ENCODE measurements at places on chromosomes 2 and 18.

DNA sequence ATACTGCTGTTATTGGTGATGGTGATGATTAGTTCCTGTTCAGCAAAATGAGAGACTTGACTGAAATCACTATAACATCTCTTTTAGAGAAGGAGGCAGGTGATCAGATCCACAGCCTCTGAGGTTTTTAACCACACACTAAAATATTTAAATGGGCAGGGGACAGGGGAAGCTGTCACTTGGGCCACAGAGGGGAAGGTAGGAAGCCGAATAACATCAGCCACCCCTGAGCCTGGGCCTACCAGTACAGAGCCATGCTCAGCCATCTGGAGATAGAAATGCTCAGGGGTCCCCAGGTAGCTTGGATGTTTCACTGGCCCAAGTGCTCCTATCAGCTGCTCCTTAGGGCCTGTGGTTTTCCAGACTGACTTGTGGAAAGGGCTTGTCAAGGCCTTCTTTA, 122.3 kb downstream of the MRO start:
- DNase-seq, result no peak

DNA sequence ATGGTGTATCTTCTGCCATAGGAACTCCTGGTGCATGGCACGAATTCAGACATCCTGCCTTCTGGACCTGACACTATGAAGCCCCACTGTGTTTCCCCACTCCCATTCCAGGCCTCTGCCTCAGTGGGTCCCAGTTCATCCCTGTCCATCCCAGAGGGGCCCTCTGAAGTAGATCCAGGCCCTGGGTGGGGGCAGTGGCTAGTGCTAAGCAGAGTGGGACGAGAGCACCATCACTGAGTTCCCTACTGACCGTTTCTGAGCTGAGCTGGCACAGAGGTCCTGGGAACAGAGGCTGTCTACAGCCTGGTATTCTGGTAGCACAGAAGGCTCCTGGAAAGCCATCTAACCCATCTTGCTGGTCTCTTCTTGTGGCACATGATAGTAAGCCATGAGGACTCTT, 54.0 kb downstream of the ATOH8 start:
- DNase-seq, result no peak

DNA sequence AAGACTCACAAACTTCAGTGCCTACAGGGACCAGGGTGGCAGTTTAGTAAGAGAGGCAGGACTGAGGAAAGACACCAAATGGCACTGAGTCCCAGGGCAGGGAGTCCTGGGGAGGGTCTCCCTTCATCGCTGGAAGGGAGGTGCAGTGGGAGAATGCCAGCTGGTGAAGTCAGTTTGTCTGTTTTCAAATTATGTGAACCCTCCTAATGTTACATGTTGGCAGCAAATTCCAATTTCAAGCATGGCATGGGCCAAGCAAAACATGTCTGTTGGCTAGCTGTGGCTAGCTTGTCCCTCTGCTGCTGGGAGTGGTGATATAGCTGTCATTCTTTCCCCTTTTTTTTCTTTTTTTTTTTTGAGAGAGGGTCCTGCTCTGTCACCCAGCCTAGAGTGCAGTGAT, 55.9 kb upstream of the HAAO start:
- DNase-seq, result no peak

GRCh38 chr2:98823196-98824170, 92.6 kb upstream of the MGAT4A start:
- DNase-seq, result no peak

- DNase-seq, result no peak
Observed at GRCh38 chr2:82256983-82257632, 1952.6 kb upstream of the LRRTM1 start.

GRCh38 chr2:210389856-210390255, 74.9 kb upstream of the MYL1 start:
- no peak for DNase-seq

DNA sequence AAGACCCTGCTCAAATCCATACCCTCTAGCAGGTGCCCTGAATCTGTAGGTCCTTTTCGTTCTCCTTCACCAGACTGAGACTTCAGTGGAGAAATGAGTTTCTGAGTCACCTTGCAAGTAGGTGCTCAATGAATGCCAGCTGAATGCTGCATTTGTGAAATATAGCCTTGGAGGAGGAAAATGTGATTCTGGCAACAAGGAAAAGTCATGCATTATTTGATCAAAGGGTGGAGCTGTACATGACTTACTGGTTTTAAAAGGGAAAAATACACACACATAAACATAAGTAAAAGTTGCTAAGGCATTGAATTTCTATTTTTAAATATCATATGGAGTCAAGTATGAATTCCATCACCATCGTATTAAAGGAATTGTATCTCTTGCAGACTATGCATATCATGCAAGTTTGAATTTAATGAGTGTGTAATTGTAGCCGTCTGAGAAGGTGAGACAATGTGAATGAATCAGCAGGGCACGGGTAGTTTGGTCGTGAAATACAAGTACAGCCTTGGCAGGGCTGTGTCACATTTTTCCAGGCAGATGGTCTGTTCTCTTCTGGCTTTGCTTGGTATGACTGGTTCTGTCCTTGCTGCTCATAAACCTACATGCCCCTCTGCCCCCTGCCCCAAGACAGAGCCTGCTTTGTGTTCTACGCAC, 160.8 kb downstream of the COL6A3 start:
- no peak for DNase-seq

- DNase-seq, result no peak
Observed at GRCh38 chr2:102620332-102620731, 979 bp downstream of the SLC9A2 start.

- no peak for DNase-seq
Observed at GRCh38 chr2:201779901-201780673, 646 bp downstream of the ALS2 start.

DNA sequence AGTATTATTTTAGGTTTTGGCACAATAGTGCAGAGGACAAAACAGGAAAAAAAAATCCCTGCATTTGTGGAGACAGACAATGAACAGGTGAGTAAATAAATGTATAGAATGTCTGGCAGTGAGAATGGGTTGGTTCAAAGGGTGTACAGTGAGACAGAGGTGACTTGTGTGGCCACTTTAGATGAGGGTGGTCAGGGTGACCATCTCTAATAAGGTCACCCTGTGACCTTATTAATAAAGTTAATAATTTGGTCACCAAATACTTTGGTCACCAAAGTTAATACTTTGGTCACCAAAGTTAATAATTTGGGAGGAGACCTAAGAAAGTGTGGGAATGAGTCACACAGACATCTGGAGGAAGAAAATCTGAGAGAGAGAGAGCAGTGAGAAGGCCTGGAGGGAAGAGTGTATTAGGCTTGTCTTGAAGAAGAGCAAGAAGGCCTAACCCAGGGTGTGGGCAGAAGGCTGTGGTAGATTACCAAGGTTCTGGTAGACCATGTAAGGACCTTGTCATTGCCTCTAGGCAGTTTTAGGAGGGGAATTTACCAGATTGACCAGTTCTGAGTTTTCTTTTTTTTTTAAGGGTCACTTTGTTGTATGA, 1368.4 kb upstream of the CELF4 start:
- no peak for DNase-seq

GRCh38 chr18:70998490-70998889, 709.6 kb downstream of the SOCS6 start:
- no peak for DNase-seq

DNA sequence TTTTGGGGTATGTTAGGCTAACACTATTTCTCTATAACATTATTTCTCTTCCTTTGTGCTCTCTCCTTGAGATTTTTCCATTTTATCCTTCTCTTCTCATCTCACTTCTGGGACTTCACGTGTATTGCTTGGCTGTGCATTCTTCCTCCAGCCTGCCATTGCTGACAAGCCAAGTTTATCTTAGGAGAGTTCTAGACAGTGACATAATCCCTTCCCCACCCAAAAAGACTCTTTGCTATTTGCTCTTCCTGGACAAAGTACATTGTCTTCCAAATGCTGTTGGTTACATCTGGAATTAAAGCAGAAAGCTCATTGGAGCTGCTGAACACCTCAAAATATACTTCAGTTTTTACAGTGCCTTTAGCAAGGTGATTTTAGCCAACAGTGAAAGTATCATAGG, 8.9 kb downstream of the TSPYL6 start:
- DNase-seq, result no peak

DNA sequence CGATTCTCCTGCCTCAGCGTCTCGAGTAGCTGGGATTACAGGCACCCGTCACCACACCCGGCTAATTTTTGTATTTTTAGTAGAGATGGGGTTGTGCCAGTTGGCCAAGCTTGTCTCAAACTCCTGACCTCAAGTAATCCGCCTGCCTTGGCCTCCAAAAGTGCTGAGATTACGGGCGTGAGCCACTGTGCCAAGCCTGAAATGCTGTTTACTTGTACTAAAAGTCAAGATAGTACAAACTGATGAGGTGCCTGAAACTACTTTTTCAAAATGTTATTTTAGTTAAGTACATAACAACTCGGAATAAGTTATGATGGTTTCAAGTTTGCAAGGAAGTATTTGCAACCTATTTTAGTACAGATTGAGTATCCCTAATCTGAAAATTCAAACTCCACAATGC, 85.7 kb downstream of the CEP192 start:
- DNase-seq, result no peak

- no peak for DNase-seq
Observed at GRCh38 chr2:72755647-72756423, 70.0 kb downstream of the EXOC6B start.

DNA sequence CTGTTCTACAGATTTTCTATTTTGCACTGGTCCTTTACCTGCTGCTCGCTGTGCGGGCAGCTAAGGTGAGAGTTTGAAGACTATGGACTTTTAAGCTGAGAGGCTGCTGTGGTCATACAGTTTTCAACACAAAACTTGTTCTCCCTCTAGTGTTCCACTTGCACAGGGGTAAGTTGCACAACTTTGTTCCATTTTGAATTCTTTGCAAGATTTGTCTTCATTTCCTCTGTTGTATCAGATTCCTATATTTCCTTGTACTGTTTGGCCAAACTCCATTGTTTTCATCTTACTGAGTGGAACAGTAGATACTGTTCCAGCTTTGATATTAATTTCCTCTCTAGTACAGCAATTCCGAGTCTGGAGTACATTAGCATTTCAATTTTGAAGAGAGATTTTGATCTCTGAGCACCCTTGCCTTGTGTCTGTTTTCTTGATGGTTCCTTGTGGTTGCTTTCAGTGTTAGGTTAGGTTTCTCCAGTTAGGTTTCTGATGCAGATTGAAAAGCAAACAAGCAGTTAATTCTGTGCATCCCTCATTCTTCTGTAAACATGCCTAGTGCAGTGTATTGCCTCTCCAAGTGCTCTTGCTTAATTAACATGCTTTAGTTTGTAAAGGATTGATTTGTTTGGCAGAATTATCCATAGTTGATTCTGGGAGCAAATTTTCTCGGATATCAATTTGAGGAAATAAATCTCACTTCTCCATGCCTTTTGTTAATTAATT, 188.8 kb downstream of the PTPRM start:
- DNase-seq, result no peak

GRCh38 chr18:21112543-21113105, 1.0 kb upstream of the ROCK1 start:
- no peak for DNase-seq

GRCh38 chr2:174787487-174788205, 23.4 kb upstream of the CHRNA1 start:
- DNase-seq, result no peak

DNA sequence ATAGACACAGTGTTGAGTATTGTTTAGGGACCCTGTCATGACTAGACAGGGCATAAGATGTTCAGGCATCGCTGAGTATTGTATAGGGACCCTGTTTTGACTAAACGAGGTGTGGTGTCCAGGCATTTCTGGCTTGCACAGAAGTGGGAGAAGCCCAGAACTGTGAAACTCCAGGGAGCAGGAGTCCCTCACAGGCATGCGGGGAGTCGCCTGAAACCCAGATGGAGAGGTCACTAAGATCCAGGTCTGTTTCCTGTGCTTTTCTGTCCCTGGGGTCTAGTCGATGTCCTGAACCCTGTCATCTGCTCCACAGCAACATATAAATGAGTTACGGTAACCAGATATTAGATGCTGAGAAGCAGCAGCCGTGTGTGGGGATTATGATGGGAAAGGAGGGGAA, 469.0 kb upstream of the SALL3 start:
- no peak for DNase-seq

GRCh38 chr2:63665846-63666475, 77.2 kb downstream of the MDH1 start:
- no peak for DNase-seq

- no peak for DNase-seq
Observed at GRCh38 chr2:104788742-104789455, 65.0 kb upstream of the POU3F3 start.

DNA sequence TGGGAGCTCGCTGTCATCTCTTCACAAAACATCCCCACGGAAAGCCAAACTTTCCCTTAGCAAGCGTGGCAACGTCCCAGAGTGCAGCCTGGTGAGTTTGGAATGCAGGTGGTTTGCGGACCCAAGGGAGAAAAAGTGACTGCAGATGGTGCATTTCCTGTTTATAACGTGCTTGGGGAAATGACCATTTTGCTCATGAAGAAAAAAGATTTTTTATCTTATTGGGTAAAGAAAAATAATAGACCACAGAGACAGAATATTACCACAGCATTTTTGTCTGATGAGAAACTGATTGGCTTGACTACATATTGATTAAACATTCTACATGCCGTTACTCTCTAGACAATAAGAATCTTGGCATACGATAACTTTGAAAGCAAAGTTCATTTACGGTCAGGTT, 136.5 kb downstream of the COPS8 start:
- DNase-seq, result no peak

DNA sequence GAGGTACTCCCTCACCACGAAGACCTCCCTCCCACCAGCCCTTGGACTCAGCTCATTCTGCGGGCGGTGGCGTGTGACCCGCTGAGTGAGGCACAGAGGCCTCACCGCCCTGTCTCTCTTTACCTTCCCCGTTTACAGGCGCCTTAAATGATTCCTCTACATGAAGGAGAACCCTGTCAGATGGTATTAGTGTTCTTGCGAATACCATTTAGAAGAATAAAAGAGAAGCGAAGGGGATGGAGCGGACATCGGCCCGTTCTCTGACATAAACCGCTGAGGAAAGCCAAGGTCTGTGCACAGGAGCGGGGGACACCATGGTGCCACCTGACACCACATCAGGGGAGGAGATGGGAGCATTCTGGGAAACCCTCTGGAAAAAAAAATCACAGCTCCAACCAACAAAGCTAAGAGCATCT, 179.8 kb downstream of the HDAC4 start:
- no peak for DNase-seq

GRCh38 chr2:25036221-25036559, 5.7 kb upstream of the EFR3B start:
- DNase-seq, result no peak

DNA sequence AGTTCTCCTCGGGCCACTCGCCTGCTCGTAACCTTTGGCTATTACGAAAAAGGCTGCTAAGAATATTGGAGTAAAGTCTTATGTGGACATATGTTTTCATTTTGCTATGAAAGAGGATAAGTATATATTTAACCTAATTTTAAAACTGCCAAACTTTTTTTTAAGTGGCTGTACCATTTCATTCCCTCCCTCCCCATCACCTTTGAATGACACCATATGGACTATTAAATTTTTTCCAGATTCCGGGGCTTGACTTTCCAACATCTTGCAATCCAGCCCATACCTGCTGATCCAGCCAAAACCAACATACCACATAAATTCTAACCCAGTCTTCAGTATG, 31.5 kb downstream of the REEP1 start:
- DNase-seq, result no peak

DNA sequence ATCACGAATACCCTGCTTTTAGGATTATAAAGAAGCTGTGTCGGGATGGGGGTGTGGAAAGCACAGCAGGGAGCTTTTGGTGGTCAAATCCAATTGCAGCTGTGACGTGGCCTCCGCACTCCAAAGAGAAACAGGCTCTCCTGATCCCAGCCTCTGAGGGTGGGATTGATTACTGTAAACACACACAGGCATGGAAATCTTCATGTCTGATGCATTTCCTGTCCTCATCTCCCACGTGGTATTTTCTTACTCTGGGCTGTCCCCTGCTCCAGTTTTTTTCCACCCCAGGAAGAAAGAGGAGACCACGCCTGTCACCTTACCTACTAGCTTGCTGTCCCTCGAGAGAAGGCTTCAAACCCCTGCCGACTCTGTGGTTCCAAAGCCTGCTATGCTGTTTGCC, 22.7 kb downstream of the RNF152 start:
- no peak for DNase-seq

Data from stimulated activated CD4-positive, alpha-beta T cell treated with anti-CD3 and anti-CD28 coated beads, Interleukin-2, amount 100 ng/mL, for 48 hours (primary cell).